Stimulated activated CD8-positive, alpha-beta memory T cell treated with anti-CD3 and anti-CD28 coated beads, Interleukin-4, amount 100 ng/mL, for 4 hours (primary cell): ENCODE measurements at places on chromosomes 5 and 9.

DNA sequence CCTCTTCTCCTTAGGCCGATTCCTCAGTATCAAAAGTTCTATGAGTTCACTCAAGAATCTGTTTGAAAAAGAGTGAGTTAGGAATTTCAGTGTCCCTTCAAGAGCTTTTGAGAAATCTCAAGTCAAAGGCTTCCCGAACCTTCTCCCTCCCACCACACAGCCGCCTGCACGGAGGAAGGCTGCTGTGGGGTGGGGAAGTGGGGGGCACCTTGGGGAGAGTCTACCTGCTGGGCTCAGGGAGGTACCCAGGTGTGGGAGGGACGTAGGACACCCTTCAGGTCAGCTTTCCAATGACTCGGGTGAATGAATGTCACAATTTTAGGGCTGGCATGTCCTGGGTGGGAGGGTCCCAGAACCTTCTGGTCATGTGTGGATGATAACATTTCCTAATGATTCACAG lies 17.5 kb downstream of the CXCL14 start:
- no peak for DNase-seq

GRCh38 chr5:27062451-27062850 lies 24.1 kb upstream of the CDH9 start:
- DNase-seq: no peak

DNA sequence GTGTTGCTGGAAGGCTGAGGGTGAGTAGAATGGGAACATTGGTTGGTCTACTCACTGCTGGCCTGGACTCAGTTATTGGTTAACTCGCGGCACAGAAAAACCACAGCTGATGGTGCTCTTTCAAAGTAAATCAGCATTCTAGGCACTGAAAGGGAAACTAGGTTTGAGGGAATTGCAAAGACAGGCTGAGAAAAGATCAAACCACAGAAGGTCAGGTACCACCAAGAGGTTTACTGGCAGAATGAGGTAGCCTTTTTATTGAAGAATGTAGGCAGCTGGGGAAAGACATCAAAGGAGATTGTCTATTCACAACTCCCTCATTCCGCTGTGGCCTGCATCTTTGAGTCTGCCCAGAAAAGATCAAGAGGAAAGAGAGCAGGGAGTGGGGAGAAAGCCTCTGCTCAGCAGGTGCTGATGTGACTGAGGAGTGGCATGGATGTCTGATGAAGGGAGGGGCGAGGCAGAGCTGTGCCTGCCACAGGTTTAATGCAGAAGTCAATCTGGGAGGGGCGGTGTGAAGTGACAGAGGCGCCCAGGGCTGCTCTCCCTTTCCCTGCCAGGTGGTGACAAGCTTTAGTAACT lies 255.5 kb downstream of the MAN2A1 start:
- no peak for DNase-seq

DNA sequence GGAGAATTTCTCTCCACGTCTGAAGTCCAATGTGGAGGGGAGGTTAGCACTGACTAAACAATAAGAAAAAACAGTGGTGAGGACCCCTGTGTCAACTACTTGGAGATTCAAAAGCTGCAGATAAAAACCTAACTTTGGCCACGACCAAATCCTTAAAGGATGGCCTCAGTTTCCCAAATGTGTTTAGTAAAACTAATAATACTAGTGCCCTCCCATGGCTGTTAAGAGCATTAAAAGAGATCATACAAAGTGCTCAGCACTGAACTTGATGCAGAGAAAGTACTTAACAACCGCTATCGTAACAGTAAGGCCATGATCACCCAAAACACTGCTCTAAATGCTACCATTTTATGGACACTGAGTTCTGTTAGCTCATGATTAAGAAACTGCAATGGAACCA lies 288.4 kb downstream of the EBF1 start:
- DNase-seq: no peak

- DNase-seq: no peak
These were observed 101.9 kb upstream of the PRDM9 start for GRCh38 chr5:23405316-23406068.

- no peak for DNase-seq
These were observed 1.8 kb downstream of the FEM1C start for GRCh38 chr5:115542651-115543364.

- no peak for DNase-seq
These were observed 79.3 kb downstream of the ARHGAP26 start for GRCh38 chr5:142849466-142849865.

DNA sequence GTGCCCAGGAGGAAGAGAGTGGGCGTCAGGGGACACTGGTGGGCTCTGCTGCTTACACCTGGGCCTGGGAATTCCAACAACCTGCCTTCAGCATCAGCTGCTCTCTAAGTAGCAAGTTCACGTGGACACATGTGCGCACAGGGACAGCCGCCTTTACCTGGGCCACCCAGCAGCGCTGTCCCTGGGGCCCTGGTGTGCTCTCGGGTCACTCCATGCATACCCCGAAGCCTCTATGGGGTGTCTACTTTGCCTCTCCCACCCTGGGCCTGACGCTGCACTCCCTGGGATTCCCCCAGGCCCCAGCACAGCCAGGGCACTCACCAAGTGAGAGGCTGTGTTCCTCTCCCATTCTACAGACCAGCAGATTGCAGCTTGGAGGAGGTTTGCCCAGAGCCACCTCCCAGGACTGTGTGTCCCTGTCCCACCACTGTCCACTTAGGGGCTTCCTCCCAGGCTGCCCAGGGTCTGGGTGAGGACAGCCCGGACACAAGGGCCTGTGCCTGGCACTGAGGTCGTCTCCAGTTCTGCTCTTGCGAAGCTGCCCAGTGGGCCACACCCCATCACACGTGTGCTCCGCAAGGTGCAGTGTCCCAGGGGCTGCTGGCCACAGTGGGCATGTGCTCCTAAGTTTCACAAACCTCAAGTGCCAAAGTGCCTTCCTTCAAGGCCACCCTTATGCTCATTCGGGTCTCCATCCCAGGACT lies 5.9 kb downstream of the NINJ1 start:
- no peak for DNase-seq

GRCh38 chr5:115480271-115480670 lies 64.3 kb downstream of the FEM1C start:
- DNase-seq: no peak

GRCh38 chr5:178162481-178162880 lies 8.8 kb upstream of the NHP2 start:
- no peak for DNase-seq

- DNase-seq: no peak
These were observed 136.9 kb downstream of the DIRAS2 start for GRCh38 chr9:90505695-90506094.

- DNase-seq: no peak
These were observed 43.8 kb upstream of the GOLPH3 start for GRCh38 chr5:32217886-32218396.

GRCh38 chr9:95506428-95506677 lies 10.4 kb downstream of the PTCH1 start:
- no peak for DNase-seq

GRCh38 chr5:135551593-135552447 lies 16.1 kb upstream of the NEUROG1 start:
- no peak for DNase-seq

DNA sequence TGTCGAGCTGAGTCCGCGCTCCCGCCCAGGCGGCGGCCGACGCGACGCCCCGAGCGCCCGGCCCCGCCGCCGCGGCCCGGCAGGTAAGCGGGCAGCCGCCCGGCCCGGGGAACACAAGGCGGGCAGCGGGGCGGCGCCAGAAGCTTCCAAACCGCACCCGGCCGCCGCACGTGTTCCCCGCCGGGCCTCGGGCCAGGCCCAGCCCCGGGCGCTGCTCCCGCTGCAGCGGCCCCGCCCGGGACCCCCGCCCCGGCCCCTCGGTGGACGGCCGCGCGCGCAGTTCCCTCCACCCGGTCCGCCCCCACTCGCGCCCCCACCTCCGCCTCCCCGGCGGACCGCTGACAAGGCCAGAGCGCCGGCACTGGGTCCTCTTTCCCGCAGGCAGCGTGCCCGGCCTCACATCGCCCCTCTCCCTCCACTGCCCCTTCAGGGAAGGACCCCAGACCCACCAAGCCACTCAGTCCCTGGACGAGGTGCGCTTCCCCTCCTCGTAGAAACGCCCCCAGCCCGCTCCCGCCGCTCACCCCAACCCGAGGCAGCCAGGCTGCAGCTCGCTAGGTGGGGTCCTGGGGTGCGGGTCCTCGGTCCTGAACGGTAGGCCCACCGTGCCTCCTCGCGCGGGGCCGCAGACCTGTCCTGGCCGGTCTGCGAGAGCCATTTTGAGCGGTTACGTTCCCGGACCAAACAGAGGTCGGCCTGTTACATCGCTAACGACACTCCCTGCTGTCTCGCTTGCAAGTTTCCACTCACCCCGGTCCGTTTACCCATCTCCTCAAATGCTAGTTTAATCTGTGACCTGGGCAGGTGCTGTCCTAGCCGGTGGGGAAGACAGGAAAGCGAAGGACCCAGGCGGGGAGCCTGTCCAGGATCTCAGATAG lies 475 bp downstream of the WDR5 start:
- no peak for DNase-seq

- DNase-seq: no peak
These were observed 1.4 kb downstream of the ANKRA2 start for GRCh38 chr5:73564018-73564417.

DNA sequence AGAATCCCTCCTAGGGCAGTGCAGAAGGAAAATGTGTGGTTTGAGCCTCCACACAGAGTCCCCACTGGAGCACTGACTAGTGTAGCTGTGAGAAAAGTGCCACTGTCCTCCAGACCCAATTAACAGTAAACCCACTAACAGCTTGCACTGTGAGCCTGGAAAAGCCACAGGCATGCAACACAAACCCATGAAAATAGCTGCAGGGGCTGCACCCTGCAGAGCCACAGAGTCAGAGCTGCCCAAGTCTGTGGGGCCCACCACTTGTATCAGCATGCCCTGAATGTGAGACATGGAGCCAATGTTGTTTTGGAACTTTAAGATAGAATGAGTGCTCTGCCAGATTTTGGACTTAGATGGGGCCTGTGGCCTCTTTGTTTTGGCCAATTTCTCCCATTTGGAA lies 119.8 kb upstream of the CDH9 start:
- no peak for DNase-seq
